ENCODE measurements at places on chromosomes 2 and 18.

GRCh38 chr2:222313816-222314215 is 15.0 kb upstream of the PAX3 start:
- no peak for DNase-seq

DNA sequence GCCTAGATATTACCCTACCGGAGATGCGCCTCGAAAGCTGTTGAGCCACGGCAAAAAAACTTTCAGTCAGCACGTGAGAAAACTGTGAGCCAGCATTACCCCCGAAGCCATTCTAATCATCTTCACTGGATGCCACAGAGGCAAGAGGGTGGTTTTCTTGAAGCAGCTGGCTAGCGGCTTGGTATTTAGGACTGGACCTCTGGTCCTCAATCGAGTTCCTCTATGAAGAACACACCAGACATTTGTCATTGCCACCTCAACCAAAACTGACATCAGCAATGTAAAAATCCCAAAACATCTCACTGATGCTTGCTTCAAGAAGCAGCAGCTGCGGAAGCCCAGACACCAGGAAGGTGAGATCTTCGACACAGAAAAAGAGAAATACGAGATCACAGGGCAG is 52.8 kb upstream of the SLC66A3 start:
- DNase-seq: no peak

DNA sequence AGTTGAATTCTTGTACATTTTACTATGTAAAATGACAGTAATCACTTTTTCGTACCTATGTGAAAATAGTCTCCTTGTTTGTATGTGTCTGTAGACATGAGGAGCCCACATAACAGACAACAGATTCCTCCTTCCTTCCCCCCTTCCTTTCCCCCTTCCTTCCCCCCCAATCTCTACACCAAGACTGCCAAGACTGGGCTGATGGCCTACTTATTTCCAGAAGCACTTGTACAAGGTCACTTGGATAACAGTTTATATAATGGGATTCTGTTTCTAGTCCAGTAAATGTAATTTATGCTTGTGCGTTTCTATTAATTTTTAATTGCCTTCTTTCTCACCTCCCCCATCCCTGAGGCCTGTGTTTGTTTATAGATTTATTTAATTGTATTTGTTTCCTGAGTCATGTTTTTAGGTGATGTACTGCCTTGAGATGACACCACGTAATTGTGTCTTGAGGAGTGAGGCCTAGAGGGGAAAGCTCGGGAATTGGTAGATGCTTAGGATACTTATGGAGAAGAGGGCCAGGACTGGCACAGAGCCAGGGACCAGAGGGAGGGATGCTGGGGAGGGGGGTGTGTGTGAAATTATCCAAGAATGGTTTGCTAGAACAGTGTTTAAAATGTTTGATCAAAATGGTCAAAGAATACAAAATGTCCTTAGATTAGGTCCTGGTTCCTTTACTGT is 12.3 kb downstream of the B3GNT2 start:
- no peak for DNase-seq

DNA sequence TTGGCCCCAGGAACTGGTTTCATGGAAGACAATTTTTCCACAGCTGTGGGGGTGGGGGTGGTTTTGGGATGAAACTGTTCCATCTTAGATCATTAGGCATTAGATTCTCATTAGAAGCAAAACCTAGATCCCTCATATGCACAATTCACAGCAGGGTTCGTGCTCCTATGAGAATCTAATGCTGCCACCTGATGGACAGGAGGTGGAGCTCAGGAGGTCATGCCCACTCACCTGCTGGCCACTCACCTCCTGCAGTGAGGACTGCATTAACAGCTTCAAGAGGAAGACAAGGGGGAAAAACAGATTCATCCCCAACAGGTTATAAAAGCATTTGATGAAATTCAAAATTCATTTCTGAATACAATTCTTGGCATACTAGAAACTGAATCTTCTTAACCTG is 38.5 kb downstream of the THAP4 start:
- DNase-seq: no peak

GRCh38 chr2:219461669-219462068 is 27.0 kb downstream of the SPEG start:
- DNase-seq: no peak

GRCh38 chr2:207706936-207707860 is 4.2 kb upstream of the CCNYL1 start:
- DNase-seq: no peak

GRCh38 chr2:63046961-63047320 is 3.7 kb upstream of the OTX1 start:
- no peak for DNase-seq
